ENCODE measurements at places on chromosomes 3 and 15.

DNA sequence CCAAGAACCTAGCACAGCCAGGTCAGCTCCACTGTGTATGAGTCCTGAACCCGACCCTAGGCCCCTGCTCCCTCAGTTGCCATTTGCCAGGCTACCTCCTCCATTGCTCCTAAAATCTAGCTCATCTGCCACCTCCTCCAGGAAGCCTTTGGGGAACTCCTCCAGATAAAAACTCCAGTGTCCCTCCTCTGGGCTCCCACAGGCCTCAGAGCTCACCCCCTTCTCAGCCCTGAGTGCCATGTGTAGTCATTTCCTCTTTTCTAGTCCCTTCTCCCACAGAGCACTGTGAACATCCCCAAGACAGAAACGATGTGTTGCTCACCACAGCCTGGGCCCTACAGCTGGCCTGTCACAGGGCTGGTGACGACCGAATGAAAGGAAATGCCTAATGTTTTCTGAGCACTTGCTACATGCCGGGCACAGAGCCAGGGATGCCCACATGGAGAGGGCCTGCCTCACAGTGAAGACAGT is 61.0 kb downstream of the IQSEC1 start:
- peak; percentile 33 for DNase-seq

DNA sequence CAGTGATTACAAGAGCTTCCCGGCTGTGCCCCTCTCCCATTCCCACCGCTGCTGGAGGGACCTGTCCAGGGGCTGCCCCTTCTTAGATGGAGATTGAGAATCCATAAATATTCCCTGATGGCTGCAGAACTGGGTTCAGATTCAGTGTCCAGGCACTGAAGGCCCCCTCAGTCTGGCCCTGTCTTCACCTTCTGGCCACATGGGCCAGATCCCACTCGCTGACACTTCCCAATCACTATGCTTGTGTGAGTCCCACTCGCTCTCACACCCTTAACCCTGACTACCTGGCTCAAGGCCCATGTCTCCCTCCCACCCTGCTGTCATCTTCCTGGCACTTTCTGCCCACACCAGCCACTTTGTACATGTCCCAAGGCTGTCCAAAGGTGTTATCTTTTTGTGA is 15.5 kb upstream of the MRPS22 start:
- DNase-seq: no peak

DNA sequence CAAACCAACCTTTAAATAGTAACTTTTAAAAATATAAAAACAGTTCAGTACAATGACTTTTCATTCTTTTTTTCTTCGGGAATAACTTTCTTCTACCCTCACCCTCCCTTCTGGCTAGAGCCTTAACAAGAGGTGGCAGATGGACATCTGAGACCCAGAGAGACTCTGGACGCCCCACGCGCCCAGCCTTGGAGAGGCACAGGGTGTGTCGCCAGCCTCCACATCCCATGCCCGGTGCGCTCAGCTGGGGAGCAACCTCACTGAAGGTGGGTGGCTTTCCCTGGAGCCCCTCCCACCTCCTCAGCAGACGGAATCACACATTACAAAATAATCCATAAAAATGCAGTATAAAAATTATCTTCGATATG is 49.5 kb downstream of the TLE3 start:
- DNase-seq: no peak

DNA sequence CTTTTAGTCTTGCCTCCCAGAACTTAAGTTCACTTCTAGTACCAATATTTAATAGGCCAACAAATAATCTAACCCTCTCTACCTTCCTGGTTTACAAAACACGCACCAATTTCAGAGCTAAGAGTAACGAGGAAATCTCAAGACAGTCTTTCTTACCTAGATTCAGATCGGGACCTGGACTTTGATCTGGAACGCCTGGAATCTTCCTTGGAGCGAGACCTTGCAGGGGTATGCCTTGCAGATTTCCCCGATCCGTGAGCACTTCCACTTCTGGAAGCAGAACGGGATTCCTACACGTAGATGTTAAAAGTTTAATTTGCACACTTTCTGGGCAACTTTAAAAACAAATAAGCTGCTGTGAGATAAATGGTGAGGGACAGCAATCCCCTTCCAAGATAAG is 11.4 kb downstream of the TRA2B start:
- DNase-seq: no peak

DNA sequence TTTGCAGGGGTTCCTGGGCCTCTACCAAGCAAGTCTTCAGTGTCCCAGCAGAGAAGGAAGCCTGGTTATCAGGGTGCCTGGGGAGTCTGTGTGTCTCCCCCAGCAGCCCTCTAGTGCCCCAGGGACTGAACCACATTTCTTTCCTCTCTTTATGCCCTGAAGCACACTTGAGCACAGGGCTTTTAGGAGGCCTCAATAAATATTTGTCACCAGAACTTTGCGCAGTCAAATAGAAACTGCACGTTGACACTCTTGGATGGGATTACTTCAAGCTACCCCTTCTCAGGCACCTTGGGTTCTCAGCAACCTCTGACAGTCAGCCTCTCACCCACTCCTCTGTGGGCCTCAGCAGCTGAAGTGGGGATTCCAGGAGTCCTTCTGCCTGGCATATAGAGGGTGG is 226.6 kb upstream of the HES1 start:
- DNase-seq: no peak

DNA sequence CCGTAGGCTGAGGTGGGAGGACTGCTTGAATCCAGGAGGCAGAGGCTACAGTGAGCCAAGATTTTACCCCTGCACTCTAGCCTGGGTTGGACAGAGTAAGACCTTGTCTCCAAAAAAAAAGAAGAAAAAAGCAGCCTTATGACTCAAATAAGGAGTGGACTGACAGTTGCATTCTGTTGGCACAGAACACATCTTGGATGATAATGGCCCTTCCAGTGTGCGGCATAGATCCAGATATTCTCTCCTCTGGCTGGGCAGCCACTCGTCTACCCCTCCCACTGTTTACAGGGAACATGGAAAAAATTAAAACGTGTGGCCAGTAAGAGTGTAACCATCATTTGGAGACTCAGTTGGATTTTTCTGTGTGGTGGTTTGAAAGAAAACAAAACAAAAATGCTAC is 118.6 kb upstream of the RNF7 start:
- no peak for DNase-seq

DNA sequence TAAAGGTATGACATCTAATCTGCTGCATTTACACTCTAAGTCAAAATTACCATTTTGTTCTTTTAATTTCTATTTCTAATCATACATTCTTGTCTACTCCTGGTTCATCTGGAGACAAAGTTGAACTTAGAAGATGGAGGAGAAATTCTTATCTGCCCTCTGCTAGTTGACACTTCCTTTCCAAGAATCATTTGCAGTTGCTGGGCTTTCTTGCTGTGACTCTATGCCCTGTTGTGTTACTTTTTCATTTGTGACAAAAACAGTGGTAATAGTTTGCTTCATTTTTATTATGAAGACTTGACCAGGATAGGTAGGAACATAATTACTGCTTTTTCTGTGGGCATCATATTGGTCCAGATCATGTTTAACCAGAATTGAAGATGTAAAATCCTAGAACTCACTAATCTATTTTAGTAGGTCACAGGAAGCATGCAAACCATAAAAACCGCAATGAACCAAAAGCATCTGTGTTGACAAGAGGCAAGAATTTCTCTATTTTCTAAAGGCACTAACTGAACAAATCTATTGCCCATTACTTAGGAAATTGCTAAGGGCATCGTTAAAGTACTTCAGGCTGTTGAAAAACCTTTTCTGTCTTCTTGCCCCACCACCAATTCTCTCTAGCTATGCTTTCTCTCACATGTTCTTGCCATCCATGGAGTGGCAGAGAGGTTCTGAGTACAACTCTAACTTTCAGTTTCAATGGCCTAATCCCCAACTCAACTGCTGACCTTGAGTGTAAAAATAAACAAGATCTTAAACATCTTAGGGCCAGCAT is 4.2 kb upstream of the CCR2 start:
- DNase-seq: no peak

DNA sequence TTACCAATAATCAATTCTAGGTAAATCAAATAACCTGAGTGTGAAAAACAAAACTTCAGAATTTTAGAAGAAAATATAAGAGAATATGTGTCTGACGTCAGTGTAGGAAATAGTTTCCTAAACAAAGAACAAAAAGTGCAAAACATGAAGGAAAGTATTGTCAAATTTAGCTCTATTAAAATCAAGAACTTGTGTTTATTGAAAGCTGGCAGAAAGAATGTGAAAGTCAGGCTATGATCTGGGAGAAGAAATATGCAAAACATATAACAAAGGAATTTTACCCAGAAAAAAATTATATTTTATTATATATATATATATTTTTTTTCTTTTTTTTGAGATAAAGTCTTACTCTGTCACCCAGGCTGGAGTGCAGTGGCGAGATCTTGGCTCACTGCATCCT is 129.1 kb upstream of the ANKRD28 start:
- DNase-seq: no peak

GRCh38 chr15:57322602-57323250 is 53.6 kb upstream of the CGNL1 start:
- no peak for DNase-seq

DNA sequence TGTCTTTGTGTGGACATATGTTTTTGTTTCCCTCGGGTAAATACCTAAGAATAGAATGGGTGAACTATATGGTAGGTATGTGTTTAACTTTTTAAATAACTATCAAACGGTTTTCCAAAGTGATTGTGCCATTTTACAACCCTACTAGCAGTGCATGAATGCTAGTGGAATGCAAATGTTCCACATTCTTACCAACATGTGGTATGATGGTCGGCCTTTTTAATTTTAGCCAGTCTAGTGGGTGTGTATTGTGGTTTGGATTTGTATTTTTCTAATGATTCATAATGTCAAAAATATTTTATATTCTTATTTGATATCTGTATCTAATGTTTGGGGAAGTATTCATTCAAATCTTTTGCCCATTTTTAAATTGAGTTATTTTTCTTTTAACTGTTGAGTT is 68.2 kb upstream of the SMAD3 start:
- peak; percentile 94 for DNase-seq
